Cerebellum (tissue), 4 donors: ENCODE measurements at places on chromosomes 13 and 19. TPM values are rescaled to one million over a fixed set of nuclear protein-coding genes. Genes with fewer than 3 reads are reported as not detected.

FFAR2 gene
- not detected for total RNA-seq

SUGP2 gene
- 76.3 TPM for total RNA-seq

GNG7 gene
- total RNA-seq = 4.5 TPM

NTF4 gene
- not detected for total RNA-seq

LMTK3 gene
- 7.0 TPM for total RNA-seq

GRK1 gene
- total RNA-seq = 0.45 TPM
